ENCODE measurements at places on chromosomes 7 and 10. TPM values are rescaled to one million over a fixed set of nuclear protein-coding genes. Genes with fewer than 3 reads are reported as not detected.

The PTF1A gene
- not detected for total RNA-seq

The DYNC1I1 gene
- total RNA-seq, result not detected

The OPN1SW gene
- not detected for total RNA-seq

The TMEM236 gene
- 0.09 TPM for total RNA-seq

The GRM3 gene
- not detected for total RNA-seq

The SPDYE1 gene
- total RNA-seq, result not detected
